ENCODE measurements at places on chromosomes 11 and 22.

DNA sequence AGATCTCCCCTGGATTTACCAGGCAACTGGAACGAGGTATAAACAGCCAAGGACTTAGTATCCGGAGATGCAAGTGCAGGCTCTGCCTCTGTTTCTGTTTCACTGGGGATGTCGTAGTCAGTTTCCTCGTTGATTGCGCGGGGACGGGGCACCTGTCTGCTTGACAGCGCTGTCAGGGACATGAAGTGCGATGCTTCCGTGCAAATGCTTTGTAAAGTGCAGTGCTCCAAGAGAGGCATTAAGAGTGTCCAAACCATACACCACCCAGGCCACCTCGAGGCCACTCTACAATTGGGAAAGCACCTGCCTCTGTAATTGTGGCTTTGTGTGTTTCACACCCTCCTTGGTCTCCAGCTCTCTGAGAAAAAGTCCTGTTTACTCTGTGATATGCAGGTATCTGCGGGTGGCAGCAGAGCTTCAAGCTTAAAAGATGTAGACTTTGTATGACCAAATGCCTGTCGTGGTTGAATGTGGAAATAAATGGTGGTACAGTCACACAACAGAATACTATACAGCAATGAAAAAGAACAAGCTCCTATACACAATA is 18.6 kb upstream of the CD5 start:
- no peak for DNase-seq

DNA sequence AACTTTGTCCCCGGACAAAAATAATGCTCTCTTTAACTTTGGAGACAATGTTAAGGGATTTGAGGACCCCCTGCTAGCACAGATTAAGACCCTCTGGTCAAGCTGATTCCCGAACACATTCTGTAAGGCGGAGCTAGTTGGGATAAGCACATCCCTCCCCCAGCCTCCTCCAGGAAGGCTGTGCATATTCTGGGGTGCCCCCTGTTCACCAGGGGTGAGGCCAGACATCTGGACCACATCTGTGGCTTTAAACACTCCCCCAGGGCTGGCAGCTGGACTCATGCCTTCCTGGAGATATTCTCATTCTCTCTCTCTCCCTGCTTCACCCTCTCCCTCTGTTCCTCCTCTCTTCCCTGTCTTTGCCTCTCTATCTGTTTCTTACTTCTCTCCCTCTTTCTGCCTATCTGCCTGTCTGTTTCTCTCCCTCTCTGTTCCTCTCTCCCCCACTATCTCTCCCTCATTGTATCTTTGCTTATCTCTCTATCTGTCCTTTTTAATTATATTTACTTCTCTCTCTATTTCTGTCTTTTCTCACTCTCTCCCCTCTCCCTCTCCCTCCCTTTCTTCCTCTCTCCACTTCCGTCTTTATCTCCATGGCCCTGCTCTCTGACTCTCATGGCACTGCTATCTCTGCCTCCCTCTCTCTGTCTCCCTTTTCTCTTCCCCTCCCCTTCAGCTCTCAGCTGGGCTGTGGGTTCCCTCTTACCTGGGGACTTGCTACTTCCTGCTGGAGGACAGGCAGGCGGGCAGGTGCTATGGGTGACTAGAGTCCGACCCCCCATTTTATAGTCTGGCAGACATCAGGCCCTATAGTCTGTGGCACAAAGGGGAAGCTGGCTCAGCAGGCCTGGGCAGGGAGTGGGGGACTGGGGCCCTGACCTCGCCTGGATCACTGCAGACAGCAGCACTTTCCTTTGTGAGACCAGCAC is at the start of gene CRYBB1:
Gene CRYBB1 (minus strand): TSS at position 757 of the 929 bp plus-strand sequence. CDS start 1,708 bp downstream, outside the sequence.
- no peak for DNase-seq

GRCh38 chr22:24413736-24414385 is 13.5 kb upstream of the ADORA2A start:
- no peak for DNase-seq

- no peak for DNase-seq
These were observed 9.5 kb upstream of the TSG101 start for GRCh38 chr11:18536209-18536608.

DNA sequence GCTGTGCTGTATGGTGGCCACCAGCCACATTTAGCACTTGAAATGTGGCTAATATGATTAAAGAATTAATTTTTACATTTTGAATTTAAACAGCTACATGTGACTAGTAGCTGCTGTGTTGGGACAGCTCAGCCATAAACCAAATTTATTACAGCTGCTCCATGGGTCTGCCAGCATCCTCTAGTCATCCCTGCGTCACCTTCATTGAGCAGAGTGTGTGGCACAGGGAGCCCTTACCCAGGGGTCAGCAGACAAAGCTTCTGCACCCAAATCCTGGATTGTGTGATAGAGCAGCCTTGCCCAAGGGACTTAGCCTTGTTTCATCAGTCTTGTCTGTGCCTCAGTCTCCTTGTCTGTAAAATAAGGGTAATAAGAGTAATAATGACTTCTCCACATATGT is 19.4 kb upstream of the ACCSL start:
- no peak for DNase-seq

DNA sequence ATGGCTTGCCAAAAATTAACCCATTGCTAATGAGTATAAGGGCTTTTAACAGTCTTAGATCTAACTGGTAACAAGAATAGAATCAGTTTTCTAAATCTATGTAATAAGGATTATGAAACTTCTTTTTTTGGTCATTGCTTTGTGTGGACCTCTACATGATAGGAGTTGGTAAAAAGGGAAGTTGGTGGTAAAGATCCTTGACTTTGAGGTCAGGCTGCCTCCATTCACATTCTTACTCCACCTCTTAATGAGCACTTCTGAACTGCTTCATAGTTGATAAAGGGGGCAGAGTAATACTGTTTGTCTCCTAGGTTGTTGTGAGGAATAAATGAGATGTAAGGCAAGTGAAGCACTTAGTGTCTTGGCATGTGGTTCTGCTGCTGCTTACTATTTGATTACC is 10.6 kb downstream of the EIF3M start:
- DNase-seq = no peak

GRCh38 chr22:20940186-20940651 is 23.0 kb downstream of the CRKL start:
- DNase-seq = no peak

DNA sequence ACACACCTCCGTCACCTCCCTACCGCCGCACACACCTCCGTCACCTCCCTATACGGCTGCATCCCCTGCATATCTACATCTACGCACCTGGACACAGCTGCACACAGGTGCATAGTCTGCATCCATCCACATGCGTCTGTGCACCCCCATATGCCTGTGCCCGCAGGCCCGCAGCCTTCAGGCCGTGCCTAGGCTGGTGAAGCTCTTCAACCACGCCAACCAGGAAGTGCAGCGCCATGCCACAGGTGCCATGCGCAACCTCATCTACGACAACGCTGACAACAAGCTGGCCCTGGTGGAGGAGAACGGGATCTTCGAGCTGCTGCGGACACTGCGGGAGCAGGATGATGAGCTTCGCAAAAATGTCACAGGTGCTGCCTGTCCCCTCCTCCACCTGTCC is 4.8 kb downstream of the PKP3 start:
- no peak for DNase-seq

DNA sequence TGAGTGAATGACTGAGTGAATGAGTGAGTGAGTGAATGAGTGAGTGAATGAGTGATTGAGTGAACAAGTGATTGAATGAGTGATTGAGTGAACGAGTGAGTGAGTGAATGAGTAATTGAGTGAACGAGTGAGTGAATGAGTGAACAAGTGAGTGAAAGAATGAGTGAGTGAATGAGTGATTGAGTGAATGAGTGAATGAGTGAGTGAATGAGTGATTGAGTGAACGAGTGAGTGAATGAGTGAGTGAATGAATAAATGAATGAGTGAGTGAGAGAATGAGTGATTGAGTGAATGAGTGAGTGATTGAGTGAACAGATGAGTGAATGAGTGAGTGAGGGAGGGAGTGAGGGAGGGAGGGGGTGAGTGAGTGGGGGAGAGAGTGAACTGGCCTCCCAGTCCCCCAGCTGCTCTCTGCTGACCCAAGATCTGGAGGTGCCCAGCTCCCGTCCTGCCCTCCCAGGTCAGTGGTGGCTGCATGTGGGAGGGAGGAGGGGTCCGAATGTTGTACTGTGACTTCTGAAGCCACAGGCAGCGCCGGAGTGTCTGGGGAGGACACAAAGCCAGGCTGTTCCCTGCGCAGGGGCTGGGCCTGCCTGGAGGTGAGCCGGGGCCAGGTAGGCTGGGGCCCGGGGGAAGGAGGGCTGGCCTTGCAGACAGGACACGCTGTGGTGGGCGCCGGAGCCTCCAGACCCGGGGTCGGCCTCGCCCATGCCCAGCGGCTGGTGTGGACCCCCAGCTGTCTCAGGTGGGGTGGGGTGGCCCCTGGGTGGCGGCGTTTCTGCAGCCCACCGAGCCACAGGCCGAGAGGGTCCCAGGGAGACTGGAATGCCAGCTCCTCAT is 17.8 kb upstream of the PIM3 start:
- DNase-seq = no peak

GRCh38 chr11:85855341-85855656 is at the start of gene CCDC83:
Gene CCDC83 (plus strand): TSS chr11:85855383. CDS start chr11:85865124, 9,741 bp downstream.
- DNase-seq = no peak

DNA sequence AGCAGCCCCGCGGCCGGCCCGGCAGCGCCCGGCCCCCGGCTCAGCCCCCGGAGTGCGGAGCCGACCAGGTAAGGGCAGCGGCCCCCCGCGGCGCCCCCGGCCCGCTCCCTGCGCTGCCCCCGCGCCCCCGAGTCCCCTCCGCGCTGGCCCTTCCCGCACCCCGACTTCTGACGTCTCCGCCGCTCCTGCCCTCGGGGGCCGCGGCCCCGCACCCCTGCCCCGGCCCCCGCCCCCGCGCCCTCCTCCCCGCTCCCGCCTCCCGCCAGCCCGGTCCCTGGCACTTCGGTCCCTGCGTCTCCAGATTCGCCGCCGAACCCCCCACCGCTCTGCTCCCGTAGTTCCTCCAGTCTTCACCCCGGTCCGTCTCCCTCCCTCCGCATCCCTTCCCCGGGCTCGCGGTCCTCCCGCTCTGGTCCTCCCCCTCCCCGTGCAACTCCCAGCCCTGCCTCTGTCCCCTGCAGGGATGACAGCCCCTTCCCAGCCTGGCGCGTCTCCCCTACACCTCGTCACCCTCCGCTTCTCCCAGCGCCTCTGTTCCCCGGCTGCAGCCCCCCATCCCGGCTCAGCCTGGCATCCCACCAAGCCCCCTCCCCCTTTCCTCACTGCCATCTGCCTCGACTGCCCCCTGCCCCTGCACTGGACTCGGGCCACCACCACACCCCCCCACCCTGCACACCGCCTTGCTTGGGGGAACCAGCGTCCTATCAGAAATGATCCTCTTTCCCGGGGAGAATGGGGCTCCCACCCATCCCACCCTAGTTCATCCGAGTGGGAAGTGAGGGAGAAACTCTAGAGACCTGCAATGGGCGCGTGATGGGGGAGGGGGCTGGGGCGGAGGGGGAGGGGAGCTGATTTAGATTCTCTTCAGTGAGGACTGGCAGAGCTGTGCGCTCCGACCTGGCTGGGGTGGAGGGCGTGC is 531 bp downstream of the GRIK4 start:
- no peak for DNase-seq

- DNase-seq = no peak
These were observed 53.3 kb downstream of the NCAM1 start for GRCh38 chr11:113014262-113015097.

DNA sequence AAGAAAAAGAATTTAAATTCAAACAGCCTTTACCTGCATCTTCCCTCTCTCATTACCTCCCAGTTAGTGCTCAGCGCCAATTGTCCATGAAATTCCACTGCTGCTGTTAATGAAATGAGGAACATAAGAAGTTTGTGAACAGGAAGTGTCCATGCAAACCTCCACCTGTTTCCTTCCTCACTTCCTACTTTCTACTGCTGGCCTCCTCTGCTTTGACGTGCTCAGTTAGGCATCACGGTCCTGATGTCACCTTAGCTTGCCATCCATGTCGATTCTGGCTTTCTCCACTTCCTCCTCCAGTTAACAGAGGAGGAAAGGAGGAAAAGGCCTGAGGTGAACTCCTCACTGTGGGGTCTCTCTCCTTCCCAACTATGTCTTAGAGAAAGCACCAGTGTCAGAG is 26.9 kb upstream of the HTR3A start:
- no peak for DNase-seq

- peak; percentile 93 for DNase-seq
These were observed at the start of gene HYLS1 for GRCh38 chr11:125887373-125888324. Gene HYLS1 (plus strand): TSS chr11:125887668. CDS start chr11:125899369, 11,701 bp downstream.

- no peak for DNase-seq
These were observed 22.9 kb upstream of the MUC5B start for GRCh38 chr11:1199751-1200610.

DNA sequence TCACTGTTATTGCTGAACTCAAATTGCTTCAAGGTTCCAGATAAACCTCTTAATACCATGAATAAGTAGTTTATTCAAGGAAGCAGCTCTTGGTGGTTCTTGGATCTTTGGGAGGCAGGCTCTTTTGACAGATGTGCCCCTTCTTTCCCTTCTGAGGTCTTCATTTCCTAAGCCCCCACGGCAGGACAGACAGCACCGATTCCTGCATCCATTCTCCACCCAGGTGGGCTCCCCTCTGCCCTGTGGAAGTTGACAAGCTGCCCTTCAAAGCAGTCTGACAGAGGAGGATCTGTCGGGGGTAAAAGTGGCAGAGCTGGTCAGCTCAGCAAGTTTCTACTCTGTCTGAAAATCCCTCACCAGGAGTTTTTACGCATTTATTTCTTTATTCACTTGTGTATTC is 605.3 kb upstream of the B3GAT1 start:
- no peak for DNase-seq

DNA sequence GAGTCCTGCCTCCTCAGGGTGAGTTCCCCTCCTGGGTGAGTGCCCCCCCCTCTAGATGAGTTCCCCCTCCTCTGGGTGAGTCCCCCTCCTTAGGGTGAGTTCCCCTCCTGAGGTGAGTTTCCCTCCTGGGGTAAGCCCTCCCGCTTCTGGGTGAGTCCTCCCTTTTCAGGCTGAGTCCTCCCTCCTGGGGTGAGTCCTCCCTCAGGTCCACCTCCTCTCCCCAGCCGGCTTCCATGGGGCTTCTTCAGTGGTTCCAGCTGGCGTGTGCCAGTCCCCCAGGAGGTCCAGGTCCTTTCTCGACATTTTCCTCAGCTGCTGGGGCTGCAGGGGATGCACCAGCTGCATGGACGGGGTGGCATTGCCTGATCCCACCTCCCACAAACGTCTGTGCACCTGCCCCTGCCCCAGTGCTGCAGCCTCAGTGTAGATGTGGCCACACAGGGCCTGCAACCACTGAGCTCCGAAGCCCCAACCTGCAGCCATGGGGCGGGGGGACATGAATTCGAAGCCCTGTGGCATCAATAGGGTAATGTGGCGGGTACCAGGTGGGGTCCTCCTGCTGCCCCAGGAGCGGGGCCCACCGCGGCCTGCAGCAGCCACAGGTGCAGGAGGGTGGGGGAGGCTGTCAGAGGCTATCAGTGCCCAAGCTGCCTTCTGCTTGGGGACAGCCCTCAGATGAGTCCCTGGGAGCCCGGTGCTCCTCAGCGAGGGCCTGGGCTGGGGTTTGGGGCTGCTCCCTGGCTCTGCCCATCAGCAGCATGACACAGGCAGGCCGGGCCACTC is 101.3 kb upstream of the FGF3 start:
- DNase-seq = no peak

- DNase-seq = no peak
These were observed 865 bp downstream of the RBM14 start for GRCh38 chr11:66617155-66617834.

DNA sequence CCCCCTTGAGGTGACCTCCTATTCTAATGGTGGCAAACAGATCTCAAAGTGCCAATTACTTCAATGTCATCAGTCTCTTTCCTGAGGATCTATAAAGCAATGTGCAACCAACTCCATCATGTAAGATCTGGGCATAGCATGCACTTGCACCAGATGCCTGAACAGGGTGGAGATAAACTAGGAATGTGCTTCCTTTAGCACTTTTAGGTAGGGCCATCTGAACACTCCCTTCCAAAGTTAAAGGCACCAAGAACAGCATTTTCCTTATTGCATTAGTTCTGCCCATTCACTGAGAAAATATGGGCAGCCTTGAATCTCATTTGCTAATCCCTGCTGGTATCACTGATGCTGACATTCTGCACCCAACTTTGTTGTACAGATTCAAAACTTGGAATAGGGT is 112.0 kb downstream of the SGSM3 start:
- no peak for DNase-seq

All from anterior cingulate cortex (tissue), 58 donors.